ENCODE measurements at places on chromosomes 2 and 18.

GRCh38 chr2:7992612-7993602 is 688.9 kb upstream of the ID2 start:
- DNase-seq = no peak

DNA sequence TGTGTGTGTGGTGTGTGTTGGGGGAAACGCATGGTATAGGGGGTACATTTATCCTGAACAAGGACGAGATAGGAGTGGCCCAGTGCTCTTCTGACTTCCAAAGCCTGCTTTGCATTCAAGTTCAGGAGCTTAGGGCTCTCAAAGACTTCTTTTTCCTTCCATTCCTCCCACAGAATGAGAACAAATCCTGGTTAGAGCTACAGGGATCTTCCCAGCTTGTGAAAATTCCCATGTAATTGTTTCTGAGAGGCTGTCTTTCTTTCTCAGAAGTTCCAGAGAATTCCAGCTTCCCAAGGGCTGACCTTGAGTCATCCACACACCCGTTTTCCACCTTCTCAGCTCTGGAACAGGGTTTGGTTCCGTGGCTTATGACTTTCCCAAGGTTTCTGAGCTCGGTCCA is 38.9 kb downstream of the FASTKD2 start:
- DNase-seq = peak; percentile 62

DNA sequence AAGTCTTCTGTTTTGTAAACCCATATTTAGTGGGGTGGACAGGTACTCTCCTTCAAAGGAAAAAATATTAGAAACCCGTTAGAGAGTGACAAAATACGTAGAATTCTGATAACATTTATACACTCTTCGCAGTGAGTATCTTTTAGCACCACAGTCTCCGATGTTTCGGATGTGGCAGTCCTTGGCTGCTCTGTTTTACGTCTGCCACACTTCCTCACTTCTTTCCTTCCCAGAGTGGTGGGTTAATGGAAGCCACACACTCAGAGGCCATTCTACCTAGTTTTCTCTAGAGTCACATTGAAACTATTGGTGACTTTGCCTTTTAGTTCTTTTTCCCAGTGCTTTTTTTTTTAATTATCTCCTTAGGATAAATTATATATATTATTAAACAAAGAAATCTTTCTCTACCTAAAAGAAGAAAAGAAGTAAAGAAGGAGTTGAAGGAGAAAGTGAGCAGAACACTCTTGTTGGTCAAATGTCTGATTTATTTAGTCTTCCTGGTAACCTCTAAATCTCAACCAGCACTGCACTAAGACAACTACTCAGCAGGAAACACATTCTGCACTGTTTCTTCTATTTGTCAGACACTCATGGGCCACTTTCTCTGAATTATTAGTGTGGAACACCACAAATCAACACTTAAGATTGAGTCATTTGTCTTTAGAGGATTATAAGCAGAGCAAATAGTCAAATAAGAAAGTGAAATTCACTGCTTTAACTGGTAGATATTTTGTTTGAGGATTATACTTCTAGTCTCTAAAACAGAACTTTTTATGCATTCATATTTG is 451.3 kb upstream of the TMEFF2 start:
- DNase-seq = no peak

DNA sequence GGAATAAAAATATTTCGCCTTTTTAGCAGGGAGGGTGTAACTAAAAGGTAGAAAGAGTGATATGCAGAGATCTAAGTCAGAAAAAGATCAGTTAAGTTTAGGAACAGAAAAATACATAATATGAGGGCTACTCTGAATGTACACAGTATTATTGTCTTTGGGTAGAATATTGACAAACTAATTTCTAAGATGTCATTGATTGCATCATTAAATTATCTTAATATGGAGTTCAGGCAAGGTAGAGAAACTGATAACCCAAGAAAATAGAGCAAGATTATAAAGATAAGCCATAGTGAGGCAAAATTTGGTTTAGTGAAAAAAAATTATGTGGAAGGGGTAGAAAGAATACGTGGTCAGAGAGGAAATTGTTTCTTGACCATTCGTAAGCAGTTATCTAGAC is 629.0 kb upstream of the NXPH2 start:
- no peak for DNase-seq

DNA sequence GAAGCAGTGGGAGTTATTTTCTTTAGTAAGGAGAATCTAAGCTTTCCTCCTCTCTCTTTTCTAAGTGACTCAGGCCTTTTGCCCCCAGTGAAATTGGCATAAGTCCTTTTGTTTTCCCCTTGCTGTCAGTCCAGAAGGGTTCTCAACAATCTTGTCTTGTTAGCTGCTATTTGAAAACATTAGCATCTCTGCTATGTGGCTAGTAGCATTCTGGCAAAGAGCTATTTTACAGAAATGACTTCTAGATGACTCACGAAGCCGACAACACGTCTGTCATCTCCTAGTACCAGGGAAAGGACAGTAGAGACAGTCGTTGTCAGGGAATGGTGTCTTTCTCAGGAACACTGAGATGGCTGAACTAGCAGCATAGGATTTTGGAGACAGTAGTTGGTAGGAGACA is 14.7 kb downstream of the SMARCAL1 start:
- DNase-seq = no peak

DNA sequence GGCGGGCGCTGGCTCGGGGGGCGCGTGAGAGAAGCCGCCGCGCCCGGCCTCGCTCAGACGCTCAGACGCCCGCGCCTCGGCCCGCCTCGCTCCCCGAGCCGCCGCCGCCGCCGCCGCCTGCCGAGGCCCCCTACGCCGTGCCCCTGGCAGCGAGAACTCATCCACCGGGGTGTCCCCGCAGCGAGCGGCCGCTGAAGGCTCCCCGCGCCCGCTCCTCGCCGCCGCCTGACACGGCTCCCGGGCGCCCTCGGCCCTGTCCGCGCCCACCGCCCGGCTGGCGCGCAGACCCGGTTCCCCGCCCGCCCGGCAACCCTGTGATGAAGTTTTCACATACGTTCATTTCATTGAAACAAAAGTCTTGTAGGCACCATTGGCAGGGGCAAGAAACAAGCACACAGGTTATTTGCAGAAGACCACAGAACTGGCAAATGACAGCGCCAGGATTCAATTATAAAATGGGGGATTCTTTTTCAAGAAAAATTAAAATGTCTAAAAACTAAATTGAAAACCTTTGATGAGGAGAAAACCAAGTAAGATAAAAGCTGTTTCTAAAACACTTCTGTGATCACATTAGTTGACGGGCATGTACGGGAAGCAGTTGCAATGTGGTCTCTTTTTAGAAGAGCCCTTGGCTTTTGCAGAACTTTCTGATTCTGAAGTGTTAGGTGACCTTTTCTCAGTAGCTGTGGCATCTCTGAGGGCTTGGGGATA is 50.5 kb upstream of the TUBA3D start:
- DNase-seq = no peak

DNA sequence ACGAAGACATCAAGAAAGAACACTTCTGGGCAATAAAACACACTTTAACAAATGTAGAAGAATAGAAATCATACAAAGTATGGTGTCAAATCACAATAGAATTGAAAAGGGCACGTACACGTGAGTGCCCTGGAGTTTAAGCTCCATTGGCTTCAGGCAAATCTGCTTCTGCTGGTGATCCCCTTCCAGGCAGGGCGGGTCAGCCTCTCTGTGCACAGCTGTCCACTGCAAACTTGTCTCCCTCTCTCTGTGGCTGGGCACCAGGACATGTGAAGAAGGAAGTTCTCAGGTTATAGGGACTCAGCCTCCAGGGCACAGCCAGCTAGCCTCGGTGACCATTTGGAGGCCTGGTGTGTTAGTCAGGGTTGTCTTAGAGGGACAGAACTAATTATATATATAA is 66.0 kb downstream of the ST3GAL5 start:
- no peak for DNase-seq

GRCh38 chr2:82752396-82752795 is 1706.7 kb downstream of the SUCLG1 start:
- DNase-seq = no peak

GRCh38 chr2:68088940-68089339 is 26.1 kb upstream of the C1D start:
- DNase-seq = no peak

DNA sequence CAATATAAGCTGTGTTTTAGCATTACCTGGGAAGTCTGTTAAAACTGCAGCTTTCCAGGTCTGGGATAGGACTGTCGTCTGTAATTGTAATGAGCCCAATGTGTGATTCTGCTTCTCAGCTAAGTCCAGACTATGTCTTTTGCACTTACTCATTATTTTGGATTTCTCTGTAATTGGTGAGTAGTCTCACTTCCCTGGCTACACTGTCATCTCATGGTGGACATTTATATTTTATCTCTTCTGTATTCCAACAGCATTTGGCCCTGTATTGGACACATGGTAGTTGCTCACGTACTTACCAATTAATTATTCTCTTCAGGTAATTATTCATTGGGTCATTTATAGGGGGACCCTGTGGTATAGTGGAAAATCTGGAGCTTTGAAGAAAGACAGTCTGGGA is 28.0 kb downstream of the LHCGR start:
- no peak for DNase-seq

DNA sequence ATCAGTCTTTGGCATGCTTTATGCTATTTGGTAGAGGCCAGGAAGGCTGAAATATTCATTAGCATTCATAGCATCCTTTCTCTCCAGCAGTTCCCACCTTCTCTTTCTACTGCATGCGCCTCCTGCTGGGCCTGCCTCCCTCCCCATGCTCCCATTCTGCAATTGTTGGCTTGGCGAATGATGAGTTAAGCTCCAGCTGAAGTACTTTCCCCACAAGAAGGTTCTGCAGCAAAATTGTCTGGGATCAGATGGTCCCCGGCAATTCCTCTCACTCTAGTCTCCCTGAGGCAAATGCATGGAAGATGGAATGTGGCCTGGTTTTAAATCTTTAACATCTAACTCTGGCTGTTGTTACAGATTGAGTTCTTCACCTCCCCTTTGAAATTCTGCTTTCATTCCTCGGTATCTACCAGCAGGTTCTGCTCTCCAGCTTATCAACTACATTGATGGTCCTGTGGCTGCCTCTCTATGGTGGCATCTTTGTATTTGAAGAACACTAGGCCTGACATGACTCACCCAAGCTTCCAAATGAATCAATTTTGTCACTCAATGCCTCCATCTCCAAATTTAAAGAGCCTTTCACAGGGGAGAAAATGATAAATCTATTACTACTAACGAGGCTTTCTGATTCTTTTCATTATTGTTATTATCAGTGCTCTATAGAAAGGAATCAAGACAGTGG is 55.9 kb downstream of the KCTD18 start:
- DNase-seq = no peak

GRCh38 chr2:211479536-211480150 is 923.2 kb downstream of the CPS1 start:
- no peak for DNase-seq

DNA sequence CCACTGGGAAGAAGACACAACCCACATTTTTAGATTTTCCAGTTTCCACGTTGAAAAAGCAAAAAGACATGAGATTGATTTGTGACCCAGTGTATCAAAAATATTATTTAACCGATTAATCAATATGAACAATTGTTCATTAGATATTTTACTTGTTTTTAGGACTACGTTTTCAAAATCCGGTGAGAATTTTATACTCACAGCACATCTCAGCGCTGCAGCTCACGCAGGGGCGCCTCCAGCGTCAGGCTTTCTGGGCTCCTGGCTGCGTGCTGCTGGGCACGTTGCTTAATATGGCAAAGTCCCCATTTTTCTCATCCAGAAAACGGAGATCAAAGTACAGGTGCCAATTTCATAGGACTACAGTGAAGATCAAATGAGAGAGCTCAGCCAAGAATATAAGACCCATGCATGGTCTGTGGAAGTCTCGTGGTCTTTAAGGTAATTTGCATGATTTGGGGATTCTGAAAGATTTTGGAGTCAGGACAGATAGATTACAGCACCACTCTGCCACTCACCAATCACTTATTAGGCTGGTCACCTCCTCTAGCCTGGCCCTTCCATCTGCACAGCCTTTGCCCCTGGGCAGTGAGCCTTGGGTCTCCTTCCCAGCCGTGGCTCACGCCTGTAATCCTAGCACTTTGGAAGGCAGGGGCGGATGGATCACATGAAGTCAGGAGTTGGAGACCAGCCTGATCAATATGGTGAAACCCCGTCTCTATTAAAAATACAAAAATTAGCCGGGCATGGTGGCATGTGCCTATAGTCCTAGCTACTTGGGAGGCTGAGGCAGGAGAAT is 36.2 kb downstream of the PTPN18 start:
- no peak for DNase-seq

- DNase-seq = no peak
Measured at GRCh38 chr2:28610583-28611201, 114.8 kb downstream of the PLB1 start.

- no peak for DNase-seq
Measured at GRCh38 chr18:49177812-49178211, 227.0 kb upstream of the SMAD7 start.

DNA sequence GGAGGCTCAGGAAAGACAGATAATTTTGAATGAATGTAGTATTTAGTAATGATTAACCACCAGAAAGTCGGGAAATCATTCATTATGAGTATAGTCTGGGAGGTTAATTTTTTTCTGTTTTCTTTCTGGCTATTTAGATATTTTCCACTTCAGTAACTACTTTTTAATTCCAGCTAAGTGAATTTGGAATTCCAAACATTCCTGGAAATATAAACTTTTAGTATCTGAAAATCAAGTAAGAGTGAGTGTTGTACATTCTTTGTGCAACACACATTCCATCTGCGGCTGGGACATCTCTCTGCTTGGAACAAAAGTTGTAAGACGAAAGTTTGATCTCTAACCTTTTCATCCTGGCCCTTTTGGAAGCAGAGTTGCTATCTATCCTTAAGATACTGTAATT is 275.7 kb upstream of the SPRED2 start:
- no peak for DNase-seq

DNA sequence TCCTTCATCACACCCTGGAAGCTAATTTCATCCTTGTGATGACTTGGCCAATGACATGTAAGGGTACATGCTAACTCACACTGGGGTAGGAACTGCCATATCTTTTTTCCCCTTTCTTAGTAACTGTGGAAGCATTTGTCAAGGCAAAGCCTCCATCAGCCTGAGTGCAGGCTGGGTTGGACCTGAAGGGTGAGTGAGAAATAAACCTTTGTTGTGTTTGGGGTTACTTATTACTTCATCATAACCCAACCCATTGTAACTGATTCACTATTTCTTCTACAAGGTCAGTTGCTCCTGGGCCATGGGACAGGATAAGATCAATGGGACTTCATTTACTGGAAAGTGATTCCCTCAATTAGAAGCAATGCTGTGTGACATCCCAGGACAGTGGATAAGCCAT is 108.4 kb downstream of the COL6A3 start:
- DNase-seq = no peak
